ENCODE measurements at places on chromosomes 5 and 9.

- no peak overlapping the region for H3K4me3 ChIP-seq
- no peaks in the 10 kb centered on the region for H3K4me1 ChIP-seq
- H3K27ac ChIP-seq, result no peak overlapping the region
Observed at GRCh38 chr5:171676286-171676944, 109.2 kb upstream of the SMIM23 start.

- no peak for DNase-seq
- peaks cover 37% of the 10 kb centered on the region for H3K4me1 ChIP-seq
- no peak overlapping the region for H3K4me3 ChIP-seq
- no peaks in the 10 kb centered on the region for H3K36me3 ChIP-seq
- H3K27ac ChIP-seq, result no peak overlapping the region
Observed at GRCh38 chr5:110058175-110058574, 368.4 kb downstream of the MAN2A1 start.

DNA sequence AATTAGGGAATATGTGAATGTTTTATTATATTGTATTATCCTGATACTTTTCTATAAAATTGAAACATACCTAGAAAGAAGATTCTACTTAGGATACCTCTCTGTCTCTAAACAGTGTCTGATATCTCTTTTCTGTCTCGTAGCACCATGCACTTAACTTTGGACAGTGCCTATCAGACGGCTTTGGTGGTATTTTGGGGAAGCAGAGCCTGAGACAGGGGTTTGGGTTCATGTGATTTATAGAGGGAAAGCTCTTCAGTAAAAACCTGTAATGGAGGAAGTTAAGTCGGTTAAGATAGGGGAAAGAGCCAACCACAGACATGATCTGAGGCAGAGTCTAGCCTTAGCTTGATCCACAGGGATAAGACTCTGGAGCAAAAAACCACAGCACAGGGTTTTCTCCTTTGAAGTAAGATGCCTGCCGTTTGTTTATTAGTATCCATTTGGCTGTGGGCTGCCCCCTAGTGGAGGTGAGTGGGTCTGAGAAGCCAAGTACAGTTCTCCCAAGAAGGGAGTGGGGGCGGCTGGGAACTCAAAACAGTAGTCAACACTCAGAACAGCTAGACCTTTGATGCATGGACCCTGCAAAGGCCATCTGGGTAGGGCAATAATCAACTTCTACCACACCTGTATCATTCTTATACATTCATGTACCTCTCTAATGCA, 141.2 kb upstream of the ASTN2 start:
- H3K4me3 ChIP-seq, result no peak overlapping the region
- no peaks in the 10 kb centered on the region for H3K4me1 ChIP-seq
- H3K27me3 ChIP-seq, result no peaks in the 10 kb centered on the region
- H3K36me3 ChIP-seq, result no peaks in the 10 kb centered on the region
- no peak for DNase-seq

- H3K27ac ChIP-seq, result no peak overlapping the region
- H3K36me3 ChIP-seq, result no peaks in the 10 kb centered on the region
- peaks cover 8% of the 10 kb centered on the region for H3K4me1 ChIP-seq
- no peak overlapping the region for H3K4me3 ChIP-seq
- peak; percentile 10 for DNase-seq
- H3K27me3 ChIP-seq, result peaks cover 56% of the 10 kb centered on the region
Observed at GRCh38 chr9:116737152-116737546, 50.0 kb downstream of the TRIM32 start.

- no peak for DNase-seq
- H3K27ac ChIP-seq, result peak overlapping the region; percentile 52
Observed at GRCh38 chr9:92607088-92607487, 62.8 kb downstream of the IPPK start.

- no peaks in the 10 kb centered on the region for H3K4me1 ChIP-seq
- no peak for DNase-seq
- H3K27me3 ChIP-seq, result peaks cover 7% of the 10 kb centered on the region
- no peaks in the 10 kb centered on the region for H3K36me3 ChIP-seq
Observed at GRCh38 chr5:96142786-96143434, 181.3 kb upstream of the ELL2 start.
